Activated CD4-positive, alpha-beta T cell treated with anti-CD3 and anti-CD28 coated beads, Interleukin-10, Interleukin-2, amounts not matched to agents 100 ng/mL and 50 ng/mL, durations not matched to agents 16 hours and 8 hours (primary cell): ENCODE measurements at places on chromosomes 6 and 20.
A peak's percentile ranks its signal among the peaks of the same experiment; 100 is the strongest.

GRCh38 chr6:85017352-85017751, 253.0 kb upstream of the TBX18 start:
- DNase-seq: no peak

- peak; percentile 95 for DNase-seq
Measured at GRCh38 chr6:139291813-139292619, at the start of gene TXLNB. Gene TXLNB, minus strand, starts transcription at chr6:139291998. Its CDS starts 3,099 bp downstream, at chr6:139288899.

DNA sequence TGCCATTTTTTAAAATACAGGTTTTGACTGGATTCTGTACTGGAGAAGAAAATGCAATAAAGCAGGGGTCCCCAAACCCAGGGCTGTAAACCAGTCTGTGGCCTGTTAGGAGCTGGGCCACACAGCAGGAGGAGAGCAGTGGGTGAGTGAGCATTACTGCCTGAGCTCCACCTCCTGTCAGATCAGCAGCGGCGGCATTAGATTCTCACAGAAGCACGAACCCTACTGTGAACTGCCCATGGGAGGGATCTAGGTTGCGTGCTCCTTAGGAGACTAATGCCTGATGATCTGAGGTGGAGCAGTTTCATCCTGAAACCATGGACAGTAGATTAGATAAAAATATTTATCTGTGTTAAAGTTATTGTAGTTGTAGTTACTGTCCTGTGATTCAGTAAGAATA, 21.1 kb upstream of the FBXO9 start:
- no peak for DNase-seq

DNA sequence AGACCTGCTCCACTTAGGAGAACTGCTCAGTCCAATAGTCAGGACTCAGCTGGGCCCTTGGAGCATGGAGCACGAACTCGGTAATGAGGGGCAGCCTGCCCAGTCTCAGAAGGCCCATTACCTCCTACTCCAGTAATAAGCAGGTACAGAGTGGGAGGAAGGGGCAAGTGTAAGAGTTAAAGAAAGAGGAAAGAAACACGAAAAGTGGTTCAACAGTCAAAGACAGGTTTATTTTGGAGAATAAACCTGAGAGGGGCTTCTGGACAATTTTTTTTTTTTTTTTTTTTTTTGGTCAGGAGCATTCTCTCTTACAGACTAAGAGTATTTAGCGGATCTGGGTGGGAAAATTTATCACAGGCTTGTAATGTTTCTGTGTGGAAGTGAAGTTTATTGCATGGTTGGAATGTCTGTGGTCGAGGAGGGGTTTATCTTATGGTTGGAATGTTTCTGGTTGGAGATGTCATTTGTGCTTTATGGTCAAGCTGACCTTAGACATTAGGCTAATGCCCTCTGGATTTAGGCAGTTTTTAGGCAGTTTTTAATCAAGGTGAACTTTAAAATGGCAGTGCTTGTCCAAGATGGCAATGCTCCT, 340.1 kb downstream of the BCKDHB start:
- no peak for DNase-seq

GRCh38 chr6:89357390-89357789, 4.9 kb upstream of the UBE2J1 start:
- peak; percentile 41 for DNase-seq

DNA sequence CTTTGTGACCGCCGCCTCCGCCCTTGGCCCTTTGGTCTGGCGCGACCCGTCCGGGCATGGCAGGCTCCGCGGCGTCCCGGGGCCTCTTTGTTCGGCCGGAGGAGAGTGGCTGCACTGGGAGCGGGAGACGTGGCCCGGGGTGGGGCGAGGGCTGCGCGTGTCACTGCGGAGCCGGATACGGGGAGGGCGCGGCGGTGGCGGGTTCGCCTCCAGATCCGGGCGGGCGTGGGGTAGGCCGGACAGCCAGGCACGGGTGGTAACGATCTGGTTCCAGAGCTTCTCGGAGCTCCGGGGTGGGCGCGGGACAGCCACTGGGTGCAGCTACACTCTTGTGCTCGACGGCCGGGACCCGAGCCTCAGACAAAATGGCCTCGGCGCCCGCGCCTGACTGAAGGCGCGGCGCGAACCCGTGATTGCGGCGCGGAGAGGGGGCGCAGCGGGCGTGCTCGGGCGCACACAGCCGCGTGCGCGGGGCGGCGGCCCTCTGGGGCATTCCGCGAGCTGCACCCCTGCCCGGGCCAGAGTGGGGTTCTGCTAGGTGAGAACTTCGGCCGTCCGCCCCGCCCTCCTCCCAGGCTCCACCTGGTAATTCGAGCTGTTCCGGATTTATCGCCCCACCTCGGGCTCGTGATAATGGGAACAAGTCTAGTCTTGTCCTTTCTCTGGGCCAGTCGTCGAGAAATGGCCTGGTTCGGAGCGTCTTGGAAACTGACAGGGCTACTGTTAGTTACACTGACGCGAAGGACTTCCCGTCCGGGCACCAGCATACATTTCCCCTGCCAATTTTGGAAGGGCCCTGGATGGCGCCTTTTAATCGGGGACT, 1.0 kb downstream of the LOC128125822 start:
- DNase-seq: peak; percentile 75

DNA sequence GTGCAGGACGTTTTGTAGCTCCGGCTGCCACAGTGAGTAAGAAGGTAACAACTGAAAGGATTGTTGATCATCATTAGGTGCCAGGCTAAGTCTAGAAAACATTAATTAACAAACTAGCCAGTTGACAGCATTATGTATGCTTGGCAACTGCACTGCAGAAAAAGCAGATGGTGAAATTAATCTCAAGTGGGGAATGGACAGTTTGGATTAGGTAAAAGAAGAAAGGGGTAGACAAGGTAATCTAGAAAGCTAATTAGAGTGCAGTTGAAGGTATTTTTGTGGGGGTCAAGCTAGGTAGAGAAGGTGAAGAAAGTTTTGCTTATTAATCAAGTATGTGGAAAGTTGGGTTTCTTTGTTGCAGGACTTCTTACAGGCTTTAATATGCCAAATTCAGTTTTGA, 69.7 kb upstream of the HINT3 start:
- DNase-seq: no peak

DNA sequence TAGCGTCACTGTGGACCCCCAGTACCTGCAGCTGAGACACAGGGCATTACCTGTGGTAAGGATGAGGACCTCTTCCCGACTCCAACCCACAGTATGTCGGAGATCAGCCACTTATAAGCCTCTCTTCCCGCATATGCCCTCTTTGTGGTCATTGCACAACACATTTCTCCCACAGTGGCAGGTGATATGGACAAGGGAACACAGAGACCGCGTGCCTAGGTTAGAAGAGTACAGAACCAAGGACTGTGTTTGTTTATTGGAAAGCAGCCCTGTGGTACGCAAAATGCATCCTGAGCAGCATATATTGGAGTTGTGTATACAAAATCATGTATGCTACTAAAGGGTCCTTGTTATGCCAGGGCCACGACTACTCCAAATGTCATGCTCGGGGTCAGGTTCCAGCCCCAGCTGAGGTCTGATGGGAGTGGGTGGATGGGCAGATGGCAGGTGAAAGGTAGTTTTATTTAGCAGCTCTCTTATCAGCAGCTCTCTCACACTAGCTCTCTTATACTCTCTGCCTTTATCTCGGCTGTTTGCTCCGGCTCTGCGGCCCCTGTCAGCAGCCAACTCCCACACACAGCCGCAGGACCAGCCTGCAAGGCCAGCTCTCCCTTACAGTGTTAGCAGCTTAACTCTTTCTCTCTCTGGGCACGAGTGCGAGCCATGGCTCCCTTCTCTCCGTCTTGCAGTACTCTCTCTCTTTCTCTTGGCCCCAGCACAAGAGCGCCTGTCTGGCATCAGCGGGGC, 569.0 kb downstream of the KIF16B start:
- no peak for DNase-seq

- peak; percentile 54 for DNase-seq
Measured at GRCh38 chr6:167141667-167142432, 15.9 kb downstream of the GPR31 start.

DNA sequence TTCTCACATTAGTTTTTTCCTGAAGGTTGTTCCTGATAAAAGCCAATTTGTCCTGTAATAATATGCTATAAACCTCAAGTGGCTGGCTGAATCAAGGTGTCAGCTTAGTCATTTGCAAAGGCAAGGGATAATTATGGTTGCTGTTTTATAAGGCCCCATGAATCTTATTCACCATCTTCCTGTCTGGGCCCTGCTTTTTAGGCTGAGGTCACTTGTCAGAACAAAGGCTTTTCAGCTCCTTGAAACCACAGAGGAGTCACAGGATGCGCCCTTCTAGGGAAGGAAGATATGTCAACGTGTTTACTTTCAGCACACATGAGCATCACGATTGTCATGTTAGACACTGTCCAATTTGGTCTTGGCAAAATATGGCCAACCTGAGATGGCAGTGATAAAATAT, 64.8 kb upstream of the NAA20 start:
- peak; percentile 56 for DNase-seq
